HepG2 (cell line): ENCODE measurements at places on chromosomes 12 and 14.
A peak's percentile ranks its signal among the peaks of the same experiment; 100 is the strongest.

GRCh38 chr12:89235189-89235993, 116.9 kb downstream of the DUSP6 start:
- no peak for DNase-seq

- DNase-seq, result no peak
Observed at GRCh38 chr12:13719986-13720385, 261.4 kb downstream of the GRIN2B start.

- no peak for DNase-seq
Observed at GRCh38 chr12:105569886-105570285, 239.4 kb downstream of the C12orf75 start.

GRCh38 chr12:100266585-100266834, 369 bp downstream of the DEPDC4 start:
- DNase-seq, result no peak

DNA sequence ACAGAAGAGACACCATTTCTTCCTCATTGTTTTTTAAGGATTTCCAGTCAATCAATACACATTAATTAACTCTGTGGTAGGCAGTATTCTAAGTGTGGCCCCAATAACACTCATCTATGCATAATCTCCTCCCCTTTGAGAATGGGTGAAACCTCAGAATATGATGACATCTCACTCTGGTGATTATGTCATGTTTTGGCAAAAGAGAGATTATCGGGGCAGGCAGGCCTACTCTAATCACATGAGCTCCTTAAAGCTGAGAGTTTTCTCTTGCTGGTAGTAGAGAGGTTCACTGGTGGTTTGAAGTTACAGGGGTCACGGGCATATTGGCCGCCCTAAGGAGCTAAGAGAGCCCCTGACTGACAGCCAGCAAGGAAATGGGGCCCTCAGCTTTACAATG, 7.1 kb upstream of the LGMN start:
- no peak for DNase-seq

DNA sequence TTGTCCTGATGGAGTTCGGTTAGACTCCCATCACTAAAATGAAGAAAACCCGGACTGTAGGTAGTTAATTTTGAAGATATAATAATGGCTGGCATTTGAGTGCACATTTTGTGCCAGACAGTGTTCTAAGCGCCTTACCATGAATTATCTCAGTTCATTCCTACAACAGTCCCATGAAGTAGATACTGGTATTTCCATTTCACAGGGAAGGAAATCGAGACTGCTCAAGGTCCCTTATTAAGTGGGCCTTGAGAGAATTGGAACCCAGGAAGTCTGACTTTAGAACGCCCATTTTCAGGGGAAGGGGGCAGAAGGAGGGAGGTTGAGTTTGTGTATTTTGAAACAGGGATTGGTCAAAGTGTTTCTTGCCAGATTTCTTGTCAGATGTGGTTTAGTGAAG, 855 bp downstream of the MNAT1 start:
- DNase-seq, result no peak

DNA sequence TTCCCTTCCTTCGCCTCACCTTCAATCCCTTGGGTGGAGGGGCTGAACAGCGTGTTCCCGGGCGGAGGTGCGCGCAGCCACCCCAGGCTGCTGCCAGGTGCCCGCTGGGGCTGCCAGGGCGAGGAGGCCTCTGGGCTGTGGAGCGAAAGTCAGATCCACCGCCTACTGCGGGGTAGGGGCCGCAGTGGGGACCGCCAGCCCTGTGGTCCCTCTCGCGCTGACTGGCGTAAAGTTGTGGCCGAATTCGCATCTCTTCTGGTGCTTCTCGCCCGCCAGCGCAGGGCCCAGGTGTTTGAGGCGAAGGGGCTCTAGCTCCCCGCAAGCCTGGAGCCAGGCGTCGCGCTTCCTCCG, 6.9 kb upstream of the HOXC4 start:
- no peak for DNase-seq

GRCh38 chr14:76386944-76387782, 11.2 kb downstream of the ESRRB start:
- peak; percentile 57 for DNase-seq

GRCh38 chr12:56903374-56903773, 30.8 kb downstream of the SDR9C7 start:
- no peak for DNase-seq

- DNase-seq, result peak; percentile 46
Observed at GRCh38 chr12:9364224-9365176, 156.3 kb upstream of the PZP start.

GRCh38 chr12:93924367-93924766, 224.0 kb upstream of the PLXNC1 start:
- no peak for DNase-seq

DNA sequence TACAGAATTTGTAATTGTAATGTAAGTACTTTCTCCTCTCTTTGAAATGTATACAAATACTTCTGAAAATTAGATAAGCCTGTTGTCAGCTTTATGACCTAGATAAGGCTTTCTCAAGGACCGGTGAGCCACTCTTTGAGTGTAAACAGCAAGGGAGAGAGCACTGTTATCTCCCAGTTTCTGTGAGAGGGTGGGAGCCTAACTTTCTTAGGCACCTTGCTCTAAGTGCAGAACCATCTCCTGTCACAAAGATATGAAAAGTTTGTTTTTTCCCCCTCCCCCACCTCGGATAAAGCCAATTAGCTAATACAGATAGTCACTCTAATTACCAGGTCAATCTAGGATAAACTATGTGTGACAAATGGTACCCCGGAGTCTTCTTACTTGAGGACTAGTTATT, 35.8 kb downstream of the CAPS2 start:
- DNase-seq, result no peak

GRCh38 chr14:103879570-103880347, 32.4 kb upstream of the PPP1R13B start:
- peak; percentile 97 for DNase-seq

DNA sequence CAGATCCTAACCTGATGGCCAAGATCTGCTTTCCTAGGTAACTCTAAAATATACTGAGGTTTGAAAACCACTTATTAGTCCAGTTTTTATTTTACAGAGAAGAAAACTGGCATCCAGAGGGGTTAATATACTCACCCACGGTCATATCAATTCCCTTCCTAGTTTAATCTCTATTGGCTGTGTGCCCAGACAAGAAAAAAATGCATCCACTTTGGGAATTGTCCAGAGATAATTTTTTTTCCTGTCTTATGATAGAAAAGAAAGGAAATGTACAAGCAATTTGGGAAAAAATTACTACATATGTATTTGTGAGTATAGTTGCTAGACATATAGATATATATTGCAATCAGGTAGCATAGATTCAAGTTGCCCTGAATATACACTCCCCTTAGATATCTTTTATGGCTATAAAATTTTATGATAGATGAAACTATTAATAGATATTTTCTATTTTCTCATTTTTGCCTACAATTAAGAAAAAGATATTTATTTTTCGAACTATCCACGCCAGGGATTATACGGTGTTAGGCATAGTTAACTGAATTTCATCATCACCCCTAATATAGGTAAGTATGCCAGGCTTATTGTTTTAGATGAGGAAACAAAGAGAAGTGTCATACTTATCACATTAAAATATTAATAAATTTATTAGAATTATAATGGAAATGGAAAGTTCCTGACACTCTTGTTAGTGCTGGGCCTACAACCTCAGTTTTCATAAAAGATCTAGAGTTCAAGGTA, 100.5 kb upstream of the SLC38A2 start:
- peak; percentile 60 for DNase-seq

DNA sequence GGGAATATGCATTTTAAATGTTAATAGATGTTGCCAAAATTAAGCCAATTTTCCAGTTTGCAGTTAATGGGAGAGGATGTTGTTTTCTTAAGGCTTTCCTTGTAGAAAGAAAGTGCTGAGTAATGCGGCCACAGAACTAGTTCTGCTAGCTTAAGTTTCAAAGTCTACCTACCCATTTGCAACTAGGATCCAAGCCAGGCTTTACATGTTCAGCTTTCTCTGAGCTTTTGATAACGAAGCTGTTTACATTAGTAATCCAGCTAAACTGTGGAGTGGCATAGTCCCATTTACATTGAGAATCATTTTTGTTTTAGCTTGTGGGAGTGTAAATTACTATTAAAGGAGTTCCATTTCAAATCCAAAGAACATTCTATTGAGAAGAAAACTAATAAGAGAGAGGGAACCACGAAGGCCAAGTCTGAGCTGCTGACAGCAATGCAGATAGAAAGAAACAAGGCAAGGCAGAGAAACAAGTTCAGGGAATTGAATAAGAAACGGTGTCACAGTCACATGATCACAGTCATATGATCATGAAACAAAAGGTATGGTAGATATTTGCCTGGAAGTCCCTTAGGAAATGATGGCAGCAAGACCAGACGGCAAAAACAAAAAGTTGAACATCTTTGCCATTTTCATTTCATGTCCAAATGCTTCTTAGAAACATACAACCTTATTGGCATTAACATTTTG, 274.9 kb downstream of the PAWR start:
- peak; percentile 42 for DNase-seq

- DNase-seq, result no peak
Observed at GRCh38 chr12:91912178-91912577, 233.5 kb downstream of the BTG1 start.

- DNase-seq, result no peak
Observed at GRCh38 chr12:64714551-64714968, 44.6 kb downstream of the GNS start.
